ENCODE measurements at places on chromosomes 6 and 20.
A peak's percentile ranks its signal among the peaks of the same experiment; 100 is the strongest.

GRCh38 chr6:46015119-46015968, at the start of gene CLIC5:
Gene CLIC5 (minus strand): TSS chr6:46015860. CDS start chr6:46015542, 318 bp downstream.
- peak; percentile 16 for DNase-seq

- no peak for DNase-seq
These were observed 77.3 kb upstream of the SLC35F1 start for GRCh38 chr6:117829594-117830319.

DNA sequence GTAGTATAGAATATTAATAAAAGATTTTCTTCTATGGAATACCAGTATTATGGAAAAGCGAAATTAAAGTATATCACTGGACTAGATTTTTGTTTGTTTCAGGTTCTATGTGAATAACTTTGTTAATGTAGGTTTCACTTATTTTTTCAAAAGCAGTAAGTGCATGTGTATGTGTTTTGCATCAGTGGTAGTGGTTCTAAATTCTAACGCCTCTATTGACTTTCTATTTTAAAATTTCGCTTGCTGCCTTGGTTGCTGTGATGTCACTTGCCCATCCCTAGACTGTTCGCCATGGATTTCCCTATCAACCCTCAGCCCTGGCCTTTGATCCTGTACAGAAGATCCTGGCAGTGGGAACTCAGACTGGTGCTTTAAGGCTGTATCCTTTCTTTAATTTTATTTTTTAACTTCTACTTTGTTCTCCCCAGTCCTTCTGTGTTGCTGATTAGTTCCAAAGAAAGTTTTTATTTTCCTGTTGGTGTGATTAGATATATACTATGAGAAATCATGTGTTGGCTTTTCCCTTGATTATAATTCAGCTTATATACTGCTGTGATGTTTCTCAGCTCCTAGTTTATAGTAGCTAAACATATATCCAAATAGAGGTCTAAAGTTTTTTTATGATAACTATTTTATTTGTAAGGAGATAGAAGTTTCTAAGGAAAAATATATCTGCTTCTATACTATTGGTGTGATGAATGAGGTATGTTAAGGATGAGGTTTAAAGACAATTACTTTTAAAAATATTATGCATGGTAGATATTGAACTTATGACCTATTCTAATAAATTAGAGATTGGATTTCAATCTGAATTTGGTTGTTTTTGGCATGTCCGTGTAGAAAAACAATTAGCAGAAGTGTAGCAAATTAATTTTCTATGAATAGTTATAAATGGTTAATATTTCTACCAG, 1.7 kb downstream of the STXBP5 start:
- peak; percentile 30 for DNase-seq

- DNase-seq, result peak; percentile 63
These were observed 17.9 kb upstream of the CCDC170 start for GRCh38 chr6:151475653-151476523.

GRCh38 chr6:14444295-14444972, 326.9 kb downstream of the CD83 start:
- DNase-seq, result no peak

DNA sequence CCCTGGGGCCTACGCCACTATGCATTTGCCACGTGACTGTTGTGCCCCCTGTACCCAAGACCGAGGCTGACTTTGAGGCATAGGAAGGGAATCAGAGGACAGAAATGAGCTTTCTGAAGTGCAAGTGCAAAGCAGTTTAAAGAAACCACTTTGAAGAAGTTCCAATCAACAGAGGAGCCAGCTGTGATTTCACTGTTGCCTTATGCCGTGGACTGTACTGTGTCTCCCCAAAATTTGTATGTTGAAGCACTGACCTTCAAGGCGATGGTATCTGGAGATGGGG, 111.1 kb downstream of the JPH2 start:
- no peak for DNase-seq

- peak; percentile 19 for DNase-seq
These were observed 57.4 kb downstream of the SLC24A3 start for GRCh38 chr20:19269737-19270340.

GRCh38 chr6:37688078-37688850, 9.4 kb downstream of the MDGA1 start:
- DNase-seq, result no peak

- no peak for DNase-seq
These were observed 52.4 kb upstream of the MRPS10 start for GRCh38 chr6:42269974-42270510.

GRCh38 chr6:15329197-15329671, 83.4 kb downstream of the JARID2 start:
- peak; percentile 91 for DNase-seq
